LHCN-M2 (cell line): ENCODE measurements at places on chromosomes 12 and 14.

DNA sequence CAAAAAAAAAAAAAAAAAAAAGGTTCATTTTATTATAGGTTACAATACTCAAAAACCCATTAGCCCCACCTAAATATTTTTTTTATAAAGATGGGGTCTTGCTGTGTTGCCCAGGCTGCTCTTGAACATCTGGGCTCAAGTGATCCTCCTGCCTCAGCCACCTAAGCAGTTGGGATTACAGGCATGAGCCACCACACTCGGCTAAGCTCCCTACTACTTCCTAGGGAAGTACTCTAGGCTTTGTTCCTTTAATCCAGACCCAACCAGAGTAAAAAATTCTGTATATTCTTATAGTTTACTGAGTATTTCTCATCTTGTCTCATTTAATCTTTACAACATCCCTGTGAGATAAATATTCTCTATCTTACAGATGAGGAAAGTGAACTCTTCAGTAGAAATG lies 50.7 kb downstream of the RBMS2 start:
- DNase-seq = no peak

DNA sequence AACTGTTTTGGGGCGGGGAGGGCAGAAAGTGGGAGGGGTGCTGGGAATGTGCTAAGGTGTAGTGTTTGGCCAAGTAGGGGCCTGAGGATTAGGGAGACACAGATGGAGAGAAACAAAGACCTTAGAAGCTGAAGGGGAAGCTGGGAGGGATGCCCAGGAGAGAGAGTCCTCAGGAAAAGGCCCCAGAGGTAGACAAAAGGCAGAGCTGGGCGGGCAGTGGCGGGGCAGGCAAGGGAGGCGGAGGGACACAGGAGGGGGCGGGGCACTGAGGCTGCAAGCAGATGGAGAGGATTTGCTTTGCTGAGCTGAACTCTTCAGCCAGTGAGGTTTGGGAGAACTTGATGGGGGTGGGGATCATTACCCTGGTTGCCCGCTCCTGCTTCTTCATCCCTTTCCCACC lies 2.8 kb downstream of the PTMS start:
- no peak for DNase-seq

- DNase-seq = peak; percentile 94
These were observed 50.8 kb upstream of the PTHLH start for GRCh38 chr12:28023156-28023887.

DNA sequence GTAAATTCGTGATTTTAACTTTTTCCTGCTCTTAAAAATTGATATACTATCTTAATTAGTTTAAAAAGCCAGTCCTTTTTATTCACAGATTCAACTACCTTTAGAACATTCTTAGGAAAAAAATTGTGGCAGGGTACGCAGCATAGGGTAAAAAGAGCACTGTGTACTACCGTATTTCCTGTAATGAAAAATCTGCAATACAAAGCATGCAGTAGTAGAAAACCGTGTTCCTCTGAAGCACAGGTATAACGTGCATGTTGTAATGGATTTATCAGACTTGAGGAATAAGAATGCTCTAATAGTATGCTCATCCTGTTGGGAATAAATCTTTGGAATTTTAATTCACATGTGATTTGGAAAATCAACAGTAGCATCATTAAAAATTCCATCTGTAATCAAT lies 140.5 kb downstream of the UNC79 start:
- no peak for DNase-seq

DNA sequence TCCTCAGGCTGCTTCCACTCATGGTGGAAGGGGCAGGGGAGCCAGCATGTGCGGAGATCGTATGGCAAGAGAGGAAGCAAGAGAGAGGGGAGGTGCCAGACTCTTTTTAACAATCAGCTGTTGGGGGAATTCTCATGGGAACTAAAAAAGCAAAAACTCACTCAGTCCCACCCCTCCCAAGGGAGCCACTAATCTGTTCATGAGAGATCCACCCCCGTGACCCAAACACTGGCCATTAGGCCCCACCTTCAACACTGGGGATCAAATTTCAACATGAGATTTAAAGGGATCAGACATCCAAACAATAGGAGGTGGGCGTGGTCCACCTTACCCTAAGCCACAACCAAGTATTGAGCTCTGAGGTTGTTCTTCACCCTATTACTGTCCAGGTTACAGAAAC lies 375.1 kb downstream of the GRIN2B start:
- no peak for DNase-seq

DNA sequence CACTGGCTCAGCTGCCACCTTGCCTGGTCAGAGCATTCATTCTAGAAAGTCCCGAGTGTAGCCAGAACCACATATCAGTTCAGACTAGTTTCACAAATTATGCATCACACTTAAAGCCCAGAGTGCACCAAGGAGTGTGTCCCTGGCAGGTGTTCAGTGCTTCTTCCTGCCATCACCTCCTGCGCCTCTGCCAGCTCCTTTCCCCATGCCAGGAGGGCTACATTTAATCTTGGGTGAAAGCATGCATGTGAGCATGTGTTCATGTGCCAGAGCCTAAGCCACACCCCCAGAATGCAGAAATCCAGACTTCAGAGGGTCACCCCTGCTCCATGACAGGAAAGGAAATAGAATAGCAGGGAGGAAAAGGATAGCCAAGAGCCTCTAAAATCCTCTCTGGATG lies 381.6 kb downstream of the DPF3 start:
- no peak for DNase-seq

- peak; percentile 87 for DNase-seq
These were observed 1599.6 kb upstream of the TMEM132C start for GRCh38 chr12:126667339-126667738.

- peak; percentile 87 for DNase-seq
These were observed 10.7 kb upstream of the ATP2A2 start for GRCh38 chr12:110270125-110270962.

DNA sequence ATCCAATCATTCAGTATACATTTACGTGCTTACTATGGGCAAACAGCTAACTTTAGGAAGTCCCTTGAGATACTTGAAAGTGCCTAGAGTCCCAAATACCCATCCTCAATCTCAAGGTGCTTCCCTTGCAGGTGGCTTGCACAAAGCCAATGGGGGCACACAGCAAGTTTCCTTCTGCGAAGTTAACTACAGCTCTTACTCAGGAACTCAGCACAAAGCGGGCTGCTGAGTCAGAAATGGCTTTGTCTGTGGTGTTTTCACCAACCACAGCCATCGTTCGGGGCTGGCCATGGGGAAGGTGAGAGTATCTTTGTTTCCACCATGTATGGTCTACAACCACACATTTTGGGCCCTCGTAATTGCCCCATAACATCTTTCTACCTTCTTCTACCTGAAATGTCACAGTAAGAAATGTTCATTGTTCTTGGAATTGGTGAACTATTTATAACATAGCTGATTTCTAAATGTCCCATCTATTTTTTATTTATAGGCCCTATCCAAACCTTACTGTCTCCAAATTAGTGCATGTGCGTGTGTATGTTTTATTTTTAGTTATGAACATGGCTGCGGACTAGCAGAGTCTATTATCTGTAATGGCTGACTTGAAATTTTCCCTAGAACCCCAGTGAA lies 13.9 kb downstream of the MFAP5 start:
- no peak for DNase-seq

GRCh38 chr14:90421001-90421631 lies 24.3 kb downstream of the CALM1 start:
- no peak for DNase-seq

DNA sequence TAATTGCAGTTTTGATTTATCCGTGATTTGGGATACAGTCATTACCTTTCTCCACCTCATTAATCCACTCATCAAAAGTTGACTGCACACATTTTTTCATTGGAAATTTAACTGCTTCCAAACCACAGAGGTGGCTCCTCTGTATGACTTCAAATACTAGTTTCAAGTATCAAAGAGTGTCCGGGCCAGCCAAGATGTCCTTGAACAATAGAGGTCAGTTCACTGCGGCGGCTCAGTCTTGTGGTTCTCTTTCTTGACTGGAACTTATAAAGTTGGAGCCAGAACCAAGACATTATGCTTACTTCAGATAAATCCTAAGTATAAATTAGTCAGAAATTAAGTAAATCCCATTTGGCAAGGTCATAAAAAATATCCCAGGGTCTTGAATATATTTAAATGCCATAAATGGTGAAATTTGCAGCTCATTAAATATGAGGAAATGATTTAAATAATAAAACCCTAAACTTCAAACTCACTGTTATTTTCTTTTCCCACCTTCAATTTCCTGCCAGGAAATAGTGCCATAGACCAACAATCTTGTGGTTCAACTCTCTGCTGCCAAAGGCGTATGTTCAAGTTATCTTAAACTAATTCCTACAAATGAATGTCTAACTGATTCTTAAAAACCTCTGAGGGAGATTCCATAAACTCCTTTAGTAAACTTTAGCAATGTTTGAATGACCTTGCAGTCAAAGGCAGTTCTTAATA lies 360.8 kb downstream of the AEBP2 start:
- DNase-seq = no peak

DNA sequence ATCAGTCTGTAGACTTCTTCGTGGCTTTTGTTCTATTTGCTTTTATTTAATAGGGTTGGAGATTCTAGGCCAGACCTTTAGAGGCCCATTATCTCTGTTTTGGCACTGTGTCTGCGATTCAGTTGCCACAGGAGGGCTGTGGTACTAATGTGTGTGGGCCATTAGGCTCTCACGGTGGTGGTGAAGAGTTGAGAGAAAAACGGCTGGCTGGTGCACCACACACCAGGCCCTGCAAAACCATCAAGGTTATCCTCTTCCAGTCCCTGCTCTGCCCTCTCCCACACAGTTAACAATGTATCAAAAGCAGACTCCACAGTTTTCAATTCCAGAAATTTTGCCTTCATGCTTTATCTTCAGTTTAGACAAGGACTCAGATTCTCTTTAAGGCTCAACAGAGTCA lies 97.7 kb downstream of the MYF5 start:
- DNase-seq = no peak

- no peak for DNase-seq
These were observed 9.8 kb upstream of the CDH24 start for GRCh38 chr14:23066855-23067744.

DNA sequence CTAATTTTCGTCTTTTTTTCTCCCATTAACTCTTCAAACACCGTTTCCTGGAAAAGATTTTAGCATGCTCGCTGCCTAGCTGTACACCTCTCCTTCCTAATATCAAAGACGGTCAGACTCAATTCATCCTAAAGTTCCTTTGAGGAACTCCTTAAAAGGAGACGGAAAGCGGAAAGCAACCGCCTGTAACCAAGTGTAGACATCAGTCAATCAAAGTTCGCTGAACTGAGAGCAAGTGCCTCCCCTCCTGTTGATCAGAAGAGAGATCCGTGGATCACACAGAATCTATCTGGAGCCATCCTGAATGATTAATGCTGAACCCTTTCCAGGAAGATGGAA lies 412 bp upstream of the TEP1 start:
- DNase-seq = no peak

- no peak for DNase-seq
These were observed 60.0 kb downstream of the PPP2R5C start for GRCh38 chr14:101821528-101821927.

GRCh38 chr12:106332536-106332935 lies 25.0 kb upstream of the POLR3B start:
- DNase-seq = no peak

GRCh38 chr14:65804439-65805112 lies 392.0 kb downstream of the FUT8 start:
- no peak for DNase-seq

DNA sequence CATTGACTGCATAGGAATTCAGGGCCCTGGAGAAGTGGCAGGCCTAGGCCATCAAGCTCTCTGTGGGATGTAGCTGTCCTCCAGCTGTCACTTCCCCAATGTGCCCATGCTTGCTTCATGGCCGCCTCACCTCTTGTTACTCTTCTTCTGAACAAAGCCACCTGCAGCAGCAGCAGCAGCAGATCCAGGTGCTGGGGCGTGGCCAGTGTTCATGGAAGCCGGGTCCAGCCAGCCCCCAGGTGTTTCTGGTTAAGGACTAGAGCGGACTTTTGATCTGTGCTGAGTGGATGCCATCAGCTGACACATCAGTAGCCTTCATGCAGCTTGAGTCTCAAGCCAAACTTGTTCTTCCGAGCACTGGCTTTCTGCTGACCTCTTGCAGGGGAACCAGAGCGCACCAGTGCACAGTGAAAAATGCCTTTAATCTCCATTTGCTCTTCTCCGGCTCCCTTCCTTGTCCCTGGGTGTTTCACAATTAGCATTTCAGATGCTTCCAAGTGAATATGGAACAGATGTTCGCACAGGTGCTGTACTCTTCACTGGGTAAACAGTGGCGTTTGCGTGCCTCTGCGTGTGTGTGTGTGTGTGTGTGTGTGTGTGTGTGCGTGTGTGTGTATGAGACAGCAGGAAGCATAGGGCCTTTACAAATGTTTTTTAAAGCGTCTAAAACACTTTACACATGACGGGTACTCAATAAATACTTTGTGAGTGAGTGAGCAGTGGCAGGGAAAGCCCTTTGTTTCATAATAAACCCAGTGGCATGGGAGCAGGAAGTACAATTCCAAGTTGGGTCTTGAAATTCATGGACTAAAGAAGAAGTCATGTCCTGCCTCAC lies 20.1 kb downstream of the TPCN1 start:
- DNase-seq = peak; percentile 96

GRCh38 chr12:95553197-95553943 lies 2.1 kb upstream of the USP44 start:
- DNase-seq = no peak

DNA sequence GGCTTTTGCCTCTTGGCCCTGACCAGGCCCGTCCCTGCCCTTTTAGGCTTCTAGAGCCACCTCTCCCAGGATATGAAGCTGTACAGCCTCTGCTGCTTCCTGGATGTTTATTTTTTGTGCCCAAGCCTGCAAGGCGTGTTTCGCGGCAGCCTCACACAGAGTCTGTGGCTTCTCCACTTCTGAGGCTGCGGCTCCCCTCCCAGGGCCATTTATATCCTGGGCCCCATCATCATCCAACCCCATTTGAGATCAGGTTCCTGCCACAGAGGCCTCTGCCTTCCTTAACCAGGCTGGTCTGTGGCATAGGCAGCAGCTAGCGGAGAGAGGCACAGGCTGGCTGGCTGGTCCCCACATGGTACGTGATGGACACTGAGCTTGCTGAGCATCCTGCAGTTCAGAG lies 114.1 kb upstream of the PWP1 start:
- DNase-seq = no peak

DNA sequence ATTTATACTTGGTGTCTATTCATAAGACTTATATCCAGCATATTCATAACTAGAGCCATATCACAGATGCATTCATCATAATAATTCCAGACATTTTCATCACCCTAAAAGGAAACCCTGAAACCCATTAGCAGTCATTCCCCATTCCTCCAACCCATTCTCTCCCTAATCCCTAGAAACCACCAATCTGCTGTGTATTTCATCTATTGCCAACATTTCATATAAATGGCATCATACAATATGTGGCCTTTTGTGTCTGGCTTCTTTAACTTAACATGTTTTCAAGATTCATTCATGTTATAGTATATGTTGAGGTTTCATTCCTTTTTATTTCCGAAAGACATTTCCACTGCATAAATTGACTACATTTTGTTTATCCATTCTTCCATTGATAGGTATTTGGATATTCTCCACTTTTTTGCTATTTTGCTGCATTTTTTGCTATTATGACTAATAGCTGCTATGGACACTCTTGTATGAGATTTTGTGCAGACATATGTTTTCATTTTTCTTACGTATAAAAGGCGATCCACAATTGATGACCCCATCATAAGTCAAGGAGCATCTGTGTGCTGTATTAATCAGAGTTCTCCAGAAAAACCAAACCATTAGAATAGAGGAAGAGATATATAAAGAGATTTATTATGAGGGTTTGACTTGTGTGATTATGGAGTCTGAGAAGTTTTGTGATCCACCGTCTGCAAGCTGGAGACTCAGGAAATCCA lies 5.1 kb upstream of the OAS2 start:
- DNase-seq = no peak

- DNase-seq = no peak
These were observed 18.5 kb downstream of the COL2A1 start for GRCh38 chr12:47985596-47986290.
